ENCODE measurements at places on chromosomes 3 and 15. TPM values are rescaled to one million over a fixed set of nuclear protein-coding genes. Genes with fewer than 3 reads are reported as not detected.

GRCh38 chr15:62593681-62594399 lies 428.8 kb upstream of the C2CD4B start:
- DNase-seq = no peak
- H3K36me3 ChIP-seq = no peaks in the 10 kb centered on the region
- H3K4me3 ChIP-seq = no peak overlapping the region
- no peak overlapping the region for H3K27ac ChIP-seq
- no peaks in the 10 kb centered on the region for H3K27me3 ChIP-seq

GRCh38 chr15:29698030-29698701 lies 124.1 kb downstream of the TJP1 start:
- H3K27me3 ChIP-seq = no peaks in the 10 kb centered on the region
- DNase-seq = no peak
- no peak overlapping the region for H3K4me3 ChIP-seq
- no peak overlapping the region for H3K27ac ChIP-seq
- no peaks in the 10 kb centered on the region for H3K36me3 ChIP-seq

GRCh38 chr3:127221037-127221436 lies 28.1 kb downstream of the PRR23E start:
- H3K4me1 ChIP-seq = peaks cover 68% of the 10 kb centered on the region
- H3K27ac ChIP-seq = peak overlapping the region; percentile 50
- DNase-seq = no peak
- no peaks in the 10 kb centered on the region for H3K27me3 ChIP-seq

DNA sequence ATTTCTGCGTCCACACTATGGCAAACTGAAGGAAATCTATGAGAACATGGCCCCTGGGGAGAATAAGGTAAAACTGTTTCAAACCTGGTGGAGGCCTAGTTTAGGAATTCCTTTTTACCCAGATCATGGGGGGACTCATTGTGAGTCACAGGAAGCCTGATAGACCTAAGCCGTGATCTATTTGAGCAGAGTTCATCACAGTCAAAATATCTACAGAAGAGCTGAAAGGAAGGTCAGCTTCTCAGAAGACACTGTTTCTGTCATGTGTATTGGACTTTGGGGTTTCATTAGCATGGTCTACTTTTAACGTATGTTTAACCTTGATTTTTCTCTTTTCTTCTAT lies 1.3 kb downstream of the PSMD2 start:
- H3K4me3 ChIP-seq = no peak overlapping the region
- H3K36me3 ChIP-seq = peaks cover 51% of the 10 kb centered on the region
- H3K27ac ChIP-seq = no peak overlapping the region
- peaks cover 10% of the 10 kb centered on the region for H3K4me1 ChIP-seq

- no peaks in the 10 kb centered on the region for H3K4me1 ChIP-seq
- no peaks in the 10 kb centered on the region for H3K27me3 ChIP-seq
- no peak overlapping the region for H3K4me3 ChIP-seq
- no peak overlapping the region for H3K27ac ChIP-seq
- no peaks in the 10 kb centered on the region for H3K36me3 ChIP-seq
- peak; percentile 24 for DNase-seq
These were observed 232.6 kb upstream of the CHRM5 start for GRCh38 chr15:33735637-33736247.

The BNC1 gene
- 1.7 TPM for total RNA-seq

The PRR20G gene
- not detected for total RNA-seq

The GOLGA8K gene
- 0.28 TPM for total RNA-seq
